ENCODE measurements at places on chromosomes 2 and 18.

DNA sequence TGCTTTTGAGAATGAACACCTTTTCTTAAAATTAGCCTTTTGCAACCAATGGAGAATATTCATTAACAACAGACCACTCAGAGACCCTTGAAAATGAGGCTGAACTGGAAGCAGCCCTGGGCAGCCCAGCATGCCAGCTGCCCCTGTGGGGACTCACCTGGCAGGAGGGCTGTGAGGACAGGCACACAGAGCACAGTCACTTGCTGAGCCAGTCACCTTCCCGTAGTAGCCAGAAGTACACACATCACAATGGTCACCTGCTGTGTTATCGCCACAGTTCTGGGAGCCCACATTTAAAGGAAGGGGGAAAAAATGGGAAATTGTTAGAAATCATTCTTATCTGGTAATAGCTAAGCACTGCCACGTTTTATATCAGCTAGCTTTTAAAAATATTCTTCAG is 115.5 kb downstream of the LAMA1 start:
- DNase-seq = no peak

DNA sequence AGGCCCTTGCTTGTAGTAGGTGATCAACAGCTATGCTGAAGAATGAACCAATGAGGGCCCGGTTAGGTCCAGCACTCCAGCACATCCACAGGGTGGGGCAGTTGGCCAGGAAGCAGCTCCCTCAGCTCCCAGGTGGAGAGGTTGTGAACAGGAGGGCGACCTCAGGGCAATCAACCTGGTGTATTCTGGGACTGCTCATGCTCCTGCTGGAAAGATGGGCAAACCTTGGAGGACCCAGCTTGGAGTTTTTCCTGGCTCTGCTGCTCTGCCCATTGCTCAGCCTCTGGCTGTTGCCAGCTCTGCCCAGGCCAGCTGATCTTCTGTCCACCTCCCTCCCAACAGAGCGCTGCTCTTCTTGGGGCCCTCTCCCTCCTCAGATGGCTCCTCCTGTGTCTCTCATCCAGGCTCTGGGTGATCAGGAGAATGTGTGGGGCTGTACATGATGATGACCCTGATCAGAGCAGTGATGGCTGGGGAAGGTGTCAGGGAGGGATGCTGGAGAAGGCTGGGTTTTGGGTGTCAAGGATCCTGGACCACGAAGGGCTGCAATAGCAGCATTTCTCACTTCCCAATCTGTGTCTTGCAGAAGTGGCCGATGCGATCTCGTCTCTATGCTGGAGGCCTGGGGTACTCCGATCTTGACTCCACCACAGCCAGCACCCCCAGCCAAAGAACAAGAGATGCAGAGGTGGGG is 3.4 kb downstream of the TCF23 start:
- no peak for DNase-seq

DNA sequence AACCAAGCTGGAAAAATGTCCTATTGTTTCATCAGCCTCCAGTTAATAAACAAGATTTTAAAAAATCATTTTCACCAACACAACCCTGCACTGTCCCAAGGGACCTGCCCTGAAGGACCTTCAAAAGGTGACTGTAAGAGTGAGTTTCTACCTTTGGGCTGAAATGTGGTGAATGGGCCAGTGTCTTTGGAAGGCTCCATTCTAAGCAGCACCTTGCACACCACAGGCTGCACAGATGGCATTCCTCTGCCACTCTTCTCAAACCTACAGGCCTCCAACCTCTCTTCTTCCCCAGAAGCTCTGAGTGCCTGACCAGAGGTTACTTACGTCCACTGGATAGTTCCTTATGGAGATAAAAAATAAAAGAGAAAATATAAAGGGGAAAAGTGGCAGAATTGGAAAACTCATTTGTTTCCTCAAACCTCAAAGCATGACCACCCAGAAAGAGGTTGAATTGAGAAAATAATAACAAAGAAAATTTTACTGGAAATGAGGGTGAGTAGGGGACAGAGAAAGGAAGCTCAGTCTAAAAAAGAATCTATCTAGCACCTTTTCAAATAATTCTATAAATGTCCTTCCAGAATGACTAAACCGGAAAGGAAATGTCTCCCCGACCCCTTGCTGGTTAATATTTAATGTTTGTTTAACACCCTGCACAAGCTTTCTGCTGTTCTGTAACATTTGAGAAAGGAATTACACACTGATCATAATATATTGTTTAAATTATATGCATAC is 175.7 kb downstream of the METTL4 start:
- DNase-seq = no peak

DNA sequence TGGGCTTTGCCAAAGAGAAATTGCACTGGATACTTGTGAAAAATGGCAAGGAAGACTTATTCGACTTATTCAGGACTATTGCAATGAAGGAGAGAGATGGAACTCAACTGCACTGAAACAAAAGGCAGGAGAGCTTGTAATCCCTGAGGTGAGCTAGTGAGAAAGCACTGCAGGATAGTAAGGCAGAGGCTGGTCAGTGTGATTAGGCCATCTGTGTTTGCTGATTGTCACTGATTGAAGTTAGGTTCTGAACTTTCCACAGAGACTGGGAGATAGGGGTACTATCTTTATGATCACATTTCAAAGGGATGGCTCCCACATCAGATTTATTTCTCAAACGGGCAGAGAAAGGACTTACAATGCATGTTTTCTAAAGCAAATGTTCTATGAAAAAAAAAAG is 82.9 kb downstream of the SERPINB8 start:
- DNase-seq = no peak

GRCh38 chr2:191335875-191336464 is 90.8 kb downstream of the MYO1B start:
- no peak for DNase-seq

GRCh38 chr2:47738331-47738730 is 44.6 kb upstream of the MSH6 start:
- no peak for DNase-seq

- no peak for DNase-seq
Measured at GRCh38 chr2:28710545-28710944, 41.1 kb upstream of the PPP1CB start.

DNA sequence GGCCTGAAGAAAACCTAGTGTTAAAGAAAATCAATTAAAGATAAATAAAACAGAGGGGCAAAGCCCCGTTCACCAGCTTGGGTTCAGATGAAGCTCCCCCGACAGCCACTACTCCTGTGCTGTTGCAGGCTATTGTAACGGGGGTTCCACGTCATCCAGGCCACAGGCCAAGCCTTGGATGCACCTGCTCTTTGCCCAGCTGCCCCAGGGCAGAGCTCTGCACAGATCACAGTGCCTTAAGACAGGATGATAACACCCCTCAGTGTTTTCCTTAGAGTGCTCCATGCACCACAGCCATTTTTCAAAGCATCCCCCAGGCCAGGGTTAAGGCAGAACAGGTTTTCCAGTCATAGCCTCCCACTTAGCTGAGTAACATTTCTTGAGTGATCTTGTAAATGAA is 32.0 kb downstream of the FASTKD2 start:
- DNase-seq = no peak

DNA sequence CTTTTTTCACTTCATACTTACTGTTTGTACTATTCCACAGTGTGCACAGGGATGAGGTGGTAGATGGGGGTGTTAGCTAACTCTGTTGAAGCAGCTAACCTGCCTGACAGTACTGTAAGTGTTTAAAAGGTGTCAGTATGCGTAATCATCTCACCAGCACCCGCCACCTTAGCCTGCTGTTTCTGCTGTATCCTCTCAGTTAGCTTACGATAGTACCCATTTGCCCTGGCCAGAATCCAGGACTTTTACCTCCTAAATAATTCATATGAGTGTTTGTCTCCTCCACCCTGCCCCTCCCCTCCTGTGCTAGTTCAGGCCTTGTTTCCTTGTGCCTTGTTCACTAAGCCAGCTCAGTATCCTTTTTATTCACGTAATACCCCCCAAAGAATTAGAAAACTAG is 34.2 kb downstream of the TRAPPC12 start:
- no peak for DNase-seq

DNA sequence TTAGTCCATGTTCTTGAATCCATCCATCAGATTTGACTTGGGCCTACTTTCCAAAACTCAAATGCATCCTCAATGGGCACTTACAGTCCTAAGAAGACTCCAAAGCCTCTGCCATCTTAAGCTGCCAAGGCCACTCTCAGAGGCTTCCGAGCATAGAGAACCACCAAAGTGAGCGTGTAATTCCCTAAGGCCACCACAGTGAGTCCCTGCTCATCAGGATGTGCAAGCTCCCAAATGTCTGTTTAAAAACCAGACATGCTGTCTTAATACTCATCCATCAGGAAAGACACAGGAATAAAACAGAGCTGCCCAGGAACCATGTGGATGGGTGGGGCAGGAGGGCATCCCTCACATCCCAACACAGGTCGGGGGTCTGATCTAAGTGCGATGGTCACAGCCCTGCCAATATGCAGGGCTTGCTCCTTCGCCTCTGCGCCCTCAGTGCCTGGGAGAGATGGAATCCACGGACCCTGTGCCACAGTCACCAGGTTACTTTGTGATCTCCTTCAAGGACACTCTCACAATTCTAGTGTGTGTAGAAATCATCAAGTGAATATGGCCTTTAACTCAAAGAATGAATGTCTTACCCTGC is 80.4 kb downstream of the POLR1A start:
- DNase-seq = no peak

DNA sequence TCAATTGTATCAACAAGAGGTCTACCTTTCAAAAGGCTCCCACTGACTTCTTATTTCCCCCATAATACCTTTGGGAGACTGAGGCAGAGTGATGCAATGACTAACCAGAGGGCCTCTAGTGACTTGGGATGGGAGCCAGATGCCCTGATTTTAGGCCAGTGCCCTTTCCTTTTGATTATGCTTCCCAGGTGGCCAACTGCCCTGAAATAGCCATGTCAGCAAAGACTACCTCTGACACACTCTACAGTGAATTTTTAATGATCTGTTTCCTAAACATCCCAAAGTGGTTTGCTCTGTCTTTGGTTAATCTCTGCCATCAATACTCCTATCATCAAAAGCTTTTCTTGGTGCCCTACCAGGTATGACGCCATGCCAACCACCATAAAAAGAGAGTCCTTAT is 65.9 kb upstream of the ZFP36L2 start:
- DNase-seq = no peak

DNA sequence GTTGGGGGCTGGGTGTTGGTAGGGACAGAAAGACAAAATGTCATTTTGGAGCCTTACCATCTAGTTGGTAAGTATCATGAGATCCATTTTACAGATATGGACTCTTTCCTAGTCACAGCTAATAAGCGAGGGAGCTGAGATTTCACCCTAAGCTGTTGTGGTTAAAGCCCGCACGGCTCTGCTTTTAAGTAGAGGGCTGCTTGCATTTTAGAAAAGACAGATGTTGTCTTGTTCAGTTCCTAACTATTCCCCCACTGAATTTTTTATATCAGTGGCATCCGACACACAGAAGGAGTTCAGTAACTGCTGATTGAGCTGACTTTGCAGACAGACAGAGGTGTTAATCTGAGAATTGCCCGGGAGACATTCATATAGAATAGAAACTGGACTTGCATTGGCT is 3.7 kb downstream of the QPCT start:
- DNase-seq = no peak

DNA sequence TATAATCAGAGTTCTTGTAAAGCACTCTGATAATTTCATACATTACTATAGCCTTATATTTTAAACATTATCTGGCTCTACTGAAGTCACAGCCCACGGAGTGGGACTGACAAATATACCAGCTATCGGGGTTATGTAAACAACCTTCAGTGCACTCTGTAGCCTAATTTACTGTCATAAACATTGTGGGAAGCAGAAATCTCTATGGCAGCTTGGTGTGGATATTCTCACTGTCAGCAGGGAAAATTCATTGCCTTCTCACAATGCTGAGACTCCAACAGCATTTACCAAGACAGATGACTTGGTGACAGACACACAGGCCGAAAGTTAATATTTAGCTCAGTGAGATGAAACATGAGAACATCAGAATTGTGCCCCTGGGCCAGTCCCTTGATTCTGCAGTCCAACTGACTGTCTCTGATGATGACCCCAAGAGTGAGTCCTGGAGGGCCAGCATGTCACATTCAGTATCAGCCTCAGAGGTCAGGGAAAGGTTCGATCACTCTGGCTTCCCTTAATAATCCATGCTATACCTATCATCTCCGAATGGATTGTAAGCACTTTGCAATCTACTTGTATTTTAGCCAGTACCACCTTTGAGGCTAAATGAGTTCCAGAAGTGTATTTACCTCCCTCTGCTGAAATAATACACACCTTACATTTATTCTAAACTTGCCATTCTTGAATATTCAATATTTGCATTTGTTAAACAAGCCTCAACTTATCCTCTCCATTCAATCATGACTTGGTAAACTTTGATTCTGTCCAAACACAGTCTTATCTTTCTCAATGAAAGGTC is 146.2 kb upstream of the OSR1 start:
- no peak for DNase-seq

GRCh38 chr2:96163768-96164429 is 18.7 kb upstream of the DUSP2 start:
- DNase-seq = no peak

DNA sequence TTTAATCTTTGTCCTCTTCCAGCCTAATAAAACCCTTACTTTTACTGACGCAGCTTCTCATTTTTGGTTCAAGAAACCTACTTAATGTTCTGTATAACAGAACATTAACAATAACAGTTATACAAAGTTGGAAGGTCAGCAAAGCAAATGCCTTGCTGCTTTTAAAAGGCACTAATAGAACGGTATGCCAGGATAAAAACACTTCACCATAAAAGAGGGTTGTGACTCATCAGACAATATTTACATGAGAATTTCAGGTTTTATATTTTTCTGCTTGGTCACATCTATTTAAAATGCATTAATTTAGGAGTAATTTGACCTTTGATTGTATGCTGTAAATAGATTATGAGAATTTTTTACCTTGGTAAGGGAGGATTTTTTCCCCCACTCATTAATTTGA is 3.0 kb downstream of the KLHL41 start:
- no peak for DNase-seq

DNA sequence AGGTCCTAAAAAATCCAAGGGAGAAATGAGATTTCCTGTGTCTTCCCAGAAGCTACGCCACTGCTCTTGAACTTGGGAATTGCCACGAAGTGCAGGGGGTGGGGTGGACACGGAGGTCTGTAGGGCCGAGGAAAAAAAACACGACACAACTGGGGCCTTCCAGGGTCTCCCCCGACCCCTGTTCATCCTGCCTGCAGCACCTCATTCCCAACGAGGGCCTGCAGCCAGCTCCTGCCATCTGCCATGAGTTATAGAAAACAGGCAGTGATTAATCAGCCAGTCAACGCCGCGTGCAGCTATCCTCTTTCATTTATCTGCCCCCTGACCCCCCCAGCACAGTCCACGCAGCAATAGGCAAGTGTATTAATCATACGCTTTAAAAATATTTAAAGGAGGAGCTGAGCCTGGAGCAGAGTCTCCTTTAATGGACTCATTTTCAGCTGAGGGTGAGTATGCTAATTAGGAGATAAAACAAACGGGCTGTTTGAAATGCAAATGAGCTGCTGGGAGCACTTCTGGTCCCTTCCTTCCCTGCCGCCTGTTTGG is 209.9 kb downstream of the TFCP2L1 start:
- peak; percentile 87 for DNase-seq
